Type B pancreatic cell (in vitro differentiated cells): ENCODE measurements at places on chromosomes 1 and 21.
A peak's percentile ranks its signal among the peaks of the same experiment; 100 is the strongest.

DNA sequence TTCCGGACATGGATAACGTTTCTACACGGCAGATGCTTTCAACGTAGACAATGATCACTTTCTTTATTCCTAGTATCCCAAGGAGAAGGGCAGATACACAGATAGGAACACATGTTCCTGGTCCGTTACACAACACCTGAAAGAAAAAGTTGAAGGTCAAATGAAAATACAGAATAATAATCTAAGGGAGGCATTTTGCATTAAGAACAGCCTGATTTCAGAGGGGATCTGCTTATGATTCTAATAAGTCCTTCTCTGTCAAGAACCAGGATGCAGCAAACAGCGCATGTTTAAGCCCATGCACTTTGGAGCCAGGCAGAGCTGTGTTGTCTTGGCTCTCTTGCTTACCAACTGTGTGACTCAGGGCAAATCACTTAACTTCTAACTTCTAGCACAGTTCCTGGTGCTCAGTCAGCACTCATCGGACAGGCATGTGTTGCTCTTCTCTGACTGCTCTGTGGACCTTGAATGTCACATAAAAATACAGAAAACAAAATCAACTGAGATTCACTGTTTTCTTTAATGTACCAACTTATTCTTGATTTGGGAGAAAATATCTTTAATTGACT lies 56.3 kb upstream of the CNN3 start:
- H3K27ac ChIP-seq: peak overlapping the region; percentile 17
- H3K4me1 ChIP-seq: peaks cover 41% of the 10 kb centered on the region
- H3K36me3 ChIP-seq: no peaks in the 10 kb centered on the region
- no peaks in the 10 kb centered on the region for H3K27me3 ChIP-seq
- peak overlapping the region; percentile 7 for H3K4me3 ChIP-seq

DNA sequence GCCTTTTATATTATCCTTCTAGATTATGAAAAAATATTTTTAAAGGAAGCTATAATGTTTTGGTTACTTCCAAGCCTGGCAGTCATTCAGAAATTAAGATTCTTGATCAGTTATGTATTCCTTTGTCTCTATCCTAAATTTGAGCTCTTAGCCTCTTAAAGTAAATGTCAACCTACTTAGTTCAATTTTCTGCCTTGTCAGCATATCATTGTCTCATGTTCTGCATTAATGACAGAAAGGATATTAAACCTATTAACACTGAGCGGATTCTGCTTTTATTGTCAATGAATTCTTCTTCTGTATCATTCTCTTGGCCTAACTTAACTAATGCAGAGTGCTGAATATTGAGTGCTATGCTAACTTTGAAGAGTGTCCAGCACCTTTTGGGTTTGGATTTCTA lies 56.0 kb downstream of the SDCCAG8 start:
- no peaks in the 10 kb centered on the region for H3K27me3 ChIP-seq
- no peak overlapping the region for H3K27ac ChIP-seq
- H3K4me1 ChIP-seq: peaks cover 10% of the 10 kb centered on the region

DNA sequence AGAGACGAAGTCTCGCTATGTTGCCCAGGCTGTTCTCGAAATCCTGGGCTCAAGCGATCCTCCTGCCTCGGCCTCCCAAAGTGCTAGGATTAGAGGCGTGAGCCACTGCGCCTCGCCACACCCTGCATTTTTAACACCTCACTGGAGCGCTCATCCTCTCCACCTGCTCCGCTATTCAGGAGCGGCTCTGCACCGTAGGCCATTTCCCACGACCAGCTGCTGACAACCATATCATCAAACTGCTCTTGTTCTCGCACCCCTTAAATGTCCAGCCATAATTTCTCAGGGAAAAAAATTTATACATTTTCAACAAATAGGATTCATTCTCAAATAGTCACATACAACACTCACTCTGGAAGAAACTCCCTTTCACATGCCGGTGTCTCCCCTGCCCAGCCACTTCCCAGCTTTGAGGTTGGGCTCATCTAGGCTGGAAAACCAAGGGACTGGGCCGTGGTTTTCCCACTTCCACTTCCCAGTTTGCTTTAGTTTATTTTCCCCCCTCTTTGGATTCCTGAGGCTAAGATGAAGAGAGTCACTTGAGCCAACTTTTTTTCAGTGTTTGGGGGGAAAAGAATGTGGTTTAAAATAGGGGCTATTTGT lies 639 bp upstream of the IPO9 start:
- peak overlapping the region; percentile 94 for H3K27ac ChIP-seq
- H3K27me3 ChIP-seq: no peaks in the 10 kb centered on the region
- peaks cover 34% of the 10 kb centered on the region for H3K4me1 ChIP-seq
- no peak for DNase-seq
- peaks cover 4% of the 10 kb centered on the region for H3K36me3 ChIP-seq

- no peak for DNase-seq
- H3K4me1 ChIP-seq: no peaks in the 10 kb centered on the region
- H3K36me3 ChIP-seq: no peaks in the 10 kb centered on the region
Observed at GRCh38 chr21:41428847-41429246, 2.8 kb downstream of the MX1 start.

GRCh38 chr1:179095377-179095776 lies 13.5 kb downstream of the TOR3A start:
- DNase-seq: no peak
- H3K27ac ChIP-seq: no peak overlapping the region
- H3K27me3 ChIP-seq: no peaks in the 10 kb centered on the region
- H3K4me1 ChIP-seq: peaks cover 7% of the 10 kb centered on the region
- peaks cover 29% of the 10 kb centered on the region for H3K36me3 ChIP-seq

DNA sequence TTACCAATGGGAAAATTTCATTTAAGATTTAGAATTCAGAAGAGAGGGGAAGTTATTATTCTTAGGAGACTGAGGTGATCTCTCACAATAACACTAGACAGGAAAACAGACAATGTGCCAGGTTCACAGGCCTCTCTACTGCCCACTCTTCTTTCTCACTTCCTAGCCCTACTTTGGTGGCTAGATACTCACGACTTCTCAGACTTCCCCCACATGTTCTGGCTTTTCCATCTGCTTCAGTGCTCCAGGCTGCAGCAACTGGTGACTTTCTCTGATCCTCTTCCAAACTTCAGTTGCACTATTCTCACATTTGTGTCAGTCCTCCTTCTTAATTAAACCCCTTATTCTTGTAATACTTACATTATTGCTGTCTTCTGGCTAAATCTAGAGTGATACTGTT lies 208.7 kb upstream of the KCTD3 start:
- no peak for DNase-seq
- no peak overlapping the region for H3K27ac ChIP-seq
- H3K36me3 ChIP-seq: no peaks in the 10 kb centered on the region

DNA sequence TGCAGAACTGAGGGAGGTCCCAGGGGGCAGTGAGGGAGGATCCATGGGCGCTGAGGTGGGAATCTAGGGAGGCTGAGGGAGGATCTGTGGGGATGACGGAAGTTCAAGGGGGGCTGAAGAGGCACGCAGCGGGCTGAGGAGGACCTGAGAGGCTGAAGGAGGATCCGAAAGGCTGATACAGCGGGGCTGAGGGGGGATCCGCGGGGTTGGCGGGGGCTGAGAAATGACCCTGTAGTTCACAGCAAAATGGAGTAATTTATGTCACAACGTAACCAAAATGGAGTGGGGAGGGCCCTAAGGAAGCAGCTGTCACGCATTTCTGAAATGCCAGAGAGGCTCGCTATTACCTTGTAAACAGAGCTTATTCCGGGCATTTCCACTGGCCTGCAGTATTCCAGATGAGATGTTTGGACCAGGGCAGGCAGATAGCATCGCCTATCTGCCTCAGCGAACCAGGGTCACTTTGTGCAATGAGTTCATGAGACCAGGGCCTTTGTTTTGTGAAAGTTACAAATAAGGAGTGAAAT lies 926 bp upstream of the MRPL55 start:
- H3K4me1 ChIP-seq: peaks cover 6% of the 10 kb centered on the region
- DNase-seq: no peak
- no peaks in the 10 kb centered on the region for H3K27me3 ChIP-seq
- peak overlapping the region; percentile 96 for H3K4me3 ChIP-seq

GRCh38 chr1:71572038-71572437 lies 491.2 kb upstream of the ZRANB2 start:
- H3K36me3 ChIP-seq: no peaks in the 10 kb centered on the region
- no peak overlapping the region for H3K4me3 ChIP-seq
- H3K27me3 ChIP-seq: no peaks in the 10 kb centered on the region

DNA sequence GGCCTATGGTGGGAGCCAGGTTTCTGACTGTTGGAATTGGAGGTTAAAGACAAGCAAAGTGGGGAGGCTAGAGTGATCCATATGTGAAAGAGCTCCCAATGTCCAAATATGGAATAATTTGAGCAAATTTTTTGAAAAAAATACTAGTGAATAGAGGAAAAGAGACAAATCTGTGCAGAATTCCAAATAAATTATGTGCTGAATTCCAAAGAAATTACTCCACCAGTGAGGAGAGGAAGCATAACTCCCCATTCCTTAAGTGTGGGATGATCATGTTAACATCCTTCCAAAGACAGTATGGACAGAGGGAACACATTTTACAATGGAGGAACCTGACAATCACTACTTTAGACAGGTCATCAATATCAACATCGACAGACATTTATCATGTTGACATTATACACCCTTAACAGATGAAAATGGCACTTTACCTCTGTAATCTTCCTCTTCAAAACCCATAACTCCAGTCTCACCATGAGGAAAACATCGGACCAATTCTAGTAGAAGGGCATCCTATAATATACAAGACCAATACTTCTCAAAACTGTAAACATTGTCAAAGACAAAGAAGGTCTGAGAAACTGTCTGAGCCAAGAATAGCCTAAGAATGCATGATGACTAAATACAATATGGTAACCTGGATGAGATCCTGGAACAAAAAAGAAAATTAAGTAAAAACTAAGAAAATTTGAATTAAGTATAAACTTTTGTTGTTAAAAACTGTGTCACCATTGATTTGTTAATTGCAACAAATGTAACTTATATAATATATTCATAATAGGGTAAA lies 71.5 kb upstream of the RGS4 start:
- H3K36me3 ChIP-seq: no peaks in the 10 kb centered on the region
- H3K27ac ChIP-seq: no peak overlapping the region
- no peaks in the 10 kb centered on the region for H3K4me1 ChIP-seq
- no peak for DNase-seq

DNA sequence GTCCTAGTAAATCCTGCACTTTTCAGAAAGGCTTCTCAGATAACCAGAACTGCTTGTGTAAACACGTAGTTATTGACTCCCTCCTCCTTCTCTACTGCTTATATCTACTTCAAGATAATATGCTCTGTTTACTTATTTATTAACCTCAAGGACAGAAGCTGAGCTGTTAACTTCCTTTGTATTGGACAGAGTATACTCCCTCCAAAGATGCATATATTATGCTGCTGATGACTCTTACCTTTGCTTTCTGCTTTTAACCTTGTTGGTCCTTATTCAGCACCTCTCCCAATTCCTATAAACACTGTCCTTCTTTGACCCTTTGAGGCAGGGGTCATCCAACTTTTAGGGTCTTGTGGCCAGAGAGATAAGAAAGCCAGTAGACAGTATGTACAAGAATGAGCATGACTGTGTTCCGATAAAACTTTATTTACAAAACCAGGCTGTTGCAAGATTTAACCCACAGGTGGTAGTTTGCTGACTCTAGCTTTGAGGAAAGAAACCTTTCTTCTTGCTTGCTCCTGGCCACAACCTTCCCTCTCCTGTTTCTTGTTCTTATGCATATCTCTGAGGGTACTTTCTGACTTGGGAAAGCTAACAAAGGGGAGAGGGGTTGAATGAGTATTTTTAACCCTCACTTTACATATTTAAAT lies 4.9 kb downstream of the TPM3 start:
- H3K4me3 ChIP-seq: no peak overlapping the region
- peaks cover 24% of the 10 kb centered on the region for H3K4me1 ChIP-seq
- no peak for DNase-seq
- H3K27ac ChIP-seq: peak overlapping the region; percentile 49
- H3K36me3 ChIP-seq: peaks cover 4% of the 10 kb centered on the region
- peaks cover 4% of the 10 kb centered on the region for H3K27me3 ChIP-seq

DNA sequence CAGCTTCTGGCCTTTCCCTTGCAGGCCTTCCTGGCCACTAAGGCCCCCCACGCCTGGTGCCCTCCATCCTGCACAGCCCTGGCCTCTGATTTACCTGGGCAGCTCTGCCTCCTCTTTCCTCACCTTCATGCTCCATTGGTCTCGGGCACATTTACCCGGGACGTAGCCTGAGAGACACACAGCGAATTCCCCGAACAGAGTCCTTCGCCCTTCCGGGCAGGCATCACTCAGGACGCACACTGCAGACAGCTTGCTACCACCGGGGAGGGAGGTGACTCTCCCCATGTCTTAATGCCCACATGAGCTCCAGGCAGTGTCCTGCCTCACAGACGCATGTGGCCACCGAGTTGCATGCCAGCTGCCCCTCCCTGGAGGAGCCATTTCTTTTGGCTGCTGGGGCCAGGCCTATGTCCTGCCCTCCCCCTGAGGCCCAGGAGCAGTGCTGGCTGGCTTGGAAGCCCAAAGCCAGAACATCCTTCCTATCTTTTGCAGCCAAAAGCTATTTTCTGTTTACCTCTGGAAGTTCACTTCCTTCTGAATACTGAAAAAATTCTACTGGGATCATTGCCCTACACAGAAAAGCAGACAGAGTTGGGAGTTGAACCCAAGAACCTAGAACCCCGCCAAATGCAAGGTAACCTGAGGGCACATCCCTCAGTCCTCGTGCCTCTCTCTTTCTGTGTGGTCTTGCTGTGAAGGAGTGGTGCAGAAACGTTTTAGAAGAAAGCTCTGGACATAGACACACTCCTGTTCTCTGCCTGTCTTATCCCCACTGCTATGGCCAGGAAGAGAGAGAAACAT lies 209.5 kb downstream of the TOMM20 start:
- peaks cover 27% of the 10 kb centered on the region for H3K4me1 ChIP-seq
- no peak for DNase-seq
- H3K36me3 ChIP-seq: no peaks in the 10 kb centered on the region
- peaks cover 5% of the 10 kb centered on the region for H3K27me3 ChIP-seq
- peak overlapping the region; percentile 73 for H3K27ac ChIP-seq

DNA sequence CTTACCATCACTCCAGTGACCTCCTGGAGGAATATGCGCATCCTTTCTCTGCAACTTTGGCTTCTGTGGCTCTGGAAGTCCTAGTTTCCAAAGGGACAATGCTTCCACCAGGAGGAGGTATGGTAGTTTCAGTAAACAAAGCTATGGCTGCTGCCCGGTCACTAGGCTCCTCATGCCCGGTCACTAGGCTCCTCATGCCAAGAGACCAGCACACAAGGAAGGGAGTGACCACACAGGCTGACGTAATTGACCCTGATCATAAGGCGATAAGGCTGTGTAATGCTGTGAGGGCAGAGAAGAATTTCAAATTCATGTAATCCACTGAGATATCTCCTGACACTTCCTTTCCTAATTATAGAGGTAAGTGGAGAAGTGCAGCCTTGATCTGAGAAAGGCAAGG lies 102.9 kb downstream of the DTL start:
- DNase-seq: no peak
- no peaks in the 10 kb centered on the region for H3K27me3 ChIP-seq
- no peak overlapping the region for H3K27ac ChIP-seq
- H3K4me1 ChIP-seq: no peaks in the 10 kb centered on the region
- H3K4me3 ChIP-seq: no peak overlapping the region
